Diencephalon (tissue), 1 donor: ENCODE measurements at places on chromosomes 12 and 14. TPM values are rescaled to one million over a fixed set of nuclear protein-coding genes. Genes with fewer than 3 reads are reported as not detected.

The KCNJ8 gene
- 7.2 TPM for total RNA-seq

The SMOC1 gene
- 33.7 TPM for total RNA-seq

The C12orf42 gene
- 0.92 TPM for total RNA-seq

The BICDL1 gene
- 41.1 TPM for total RNA-seq

The SOS2 gene
- 73.8 TPM for total RNA-seq
